ENCODE measurements at places on chromosomes 3 and 15.

- peak; percentile 62 for DNase-seq
These were observed 61.0 kb downstream of the TMEM44 start for GRCh38 chr3:194572143-194572789.

DNA sequence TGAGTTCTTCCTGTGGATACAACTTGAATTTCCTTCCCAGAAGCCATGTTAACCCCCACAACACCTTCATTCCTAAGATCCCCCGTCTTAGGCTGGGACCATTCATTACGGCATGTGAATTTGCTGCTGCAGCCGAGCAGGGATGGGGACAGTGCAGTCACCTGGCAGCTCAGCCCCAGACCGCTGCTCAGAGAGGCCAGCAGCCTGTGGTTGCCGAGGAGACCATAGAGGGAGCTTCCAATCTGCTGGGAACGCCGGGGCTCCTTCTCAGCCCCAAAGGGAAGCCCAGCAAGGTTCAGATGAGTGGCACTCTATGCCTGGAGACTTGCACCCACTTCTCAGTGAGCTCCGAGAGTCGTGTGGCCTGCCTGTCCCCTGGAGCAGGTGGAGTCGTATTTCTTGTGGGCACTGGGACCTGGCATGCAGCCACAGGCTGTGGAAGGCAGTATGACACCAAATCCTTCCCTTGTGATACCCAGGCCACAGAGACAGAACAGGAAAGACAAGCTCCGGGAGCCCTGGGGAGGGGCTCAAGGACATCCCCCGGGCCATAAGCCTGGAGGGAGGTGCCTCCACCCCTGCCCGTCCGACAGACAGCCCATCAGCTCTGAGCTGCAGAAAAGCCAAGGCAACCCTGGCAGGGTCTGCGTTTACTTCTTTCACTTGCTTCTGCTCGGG, 167.3 kb downstream of the FAM43A start:
- DNase-seq = no peak

DNA sequence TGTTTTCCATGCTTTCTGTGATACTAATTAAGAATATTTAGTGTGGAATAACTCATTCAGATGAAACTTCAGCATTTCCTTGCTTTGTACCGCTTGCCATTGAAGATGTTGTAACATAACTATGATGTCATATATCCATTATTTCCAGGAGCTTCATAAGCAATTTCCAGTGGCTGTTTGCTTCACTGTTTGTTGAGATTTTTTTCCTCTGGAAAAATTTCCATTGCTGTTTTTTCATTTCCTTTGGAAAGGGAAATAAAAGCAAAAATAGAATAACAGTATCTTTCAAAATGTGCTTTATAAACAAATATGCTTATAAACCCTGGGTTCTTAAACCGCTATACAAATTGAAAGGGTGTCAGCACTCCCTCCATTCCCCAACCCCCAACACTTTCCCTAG, 319.6 kb upstream of the SEMA6D start:
- DNase-seq = no peak

DNA sequence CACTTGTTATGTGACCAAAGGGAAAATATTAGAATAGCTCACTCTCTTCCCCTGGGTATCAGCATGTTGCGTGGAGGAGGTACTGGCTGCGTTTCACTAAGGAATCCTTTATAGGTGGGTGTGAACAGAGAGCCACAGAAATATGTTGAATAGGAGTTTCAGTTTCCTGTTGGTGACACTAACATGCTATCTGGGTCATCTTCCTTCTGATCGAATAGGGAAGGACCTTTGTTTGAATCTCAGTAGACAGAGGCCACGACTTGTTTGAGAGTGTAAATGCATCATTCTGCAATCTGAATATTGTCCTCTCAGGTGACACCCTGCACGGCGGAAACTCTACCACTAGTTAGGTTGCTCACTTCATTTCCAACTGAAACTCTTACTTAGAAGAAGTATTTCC, 157.9 kb upstream of the SLC2A2 start:
- no peak for DNase-seq

- DNase-seq = no peak
These were observed 162.8 kb upstream of the TOPAZ1 start for GRCh38 chr3:44078863-44079262.

- DNase-seq = no peak
These were observed 92.0 kb upstream of the GBE1 start for GRCh38 chr3:81853431-81853830.

DNA sequence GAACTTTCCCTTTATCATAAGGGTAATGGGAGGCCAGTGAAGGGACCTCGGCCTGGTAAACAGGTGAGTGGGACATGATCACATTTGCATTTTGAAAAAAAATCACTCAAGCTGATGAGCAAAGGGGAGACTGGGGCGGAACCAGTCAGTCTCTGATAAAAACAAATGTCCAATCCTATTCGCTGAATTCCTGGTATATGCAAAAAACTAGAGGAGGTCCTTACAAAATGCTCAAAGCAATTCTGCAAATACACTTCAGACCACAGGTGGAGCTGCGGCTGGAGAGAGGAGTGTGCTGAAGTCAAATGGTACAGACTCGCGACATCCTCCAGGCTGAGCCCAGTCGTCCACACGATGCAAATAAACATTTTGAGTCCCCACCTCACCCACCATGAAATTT, 166.7 kb downstream of the FOXP1 start:
- no peak for DNase-seq

- DNase-seq = peak; percentile 85
These were observed 170.2 kb upstream of the UMPS start for GRCh38 chr3:124559846-124560574.

DNA sequence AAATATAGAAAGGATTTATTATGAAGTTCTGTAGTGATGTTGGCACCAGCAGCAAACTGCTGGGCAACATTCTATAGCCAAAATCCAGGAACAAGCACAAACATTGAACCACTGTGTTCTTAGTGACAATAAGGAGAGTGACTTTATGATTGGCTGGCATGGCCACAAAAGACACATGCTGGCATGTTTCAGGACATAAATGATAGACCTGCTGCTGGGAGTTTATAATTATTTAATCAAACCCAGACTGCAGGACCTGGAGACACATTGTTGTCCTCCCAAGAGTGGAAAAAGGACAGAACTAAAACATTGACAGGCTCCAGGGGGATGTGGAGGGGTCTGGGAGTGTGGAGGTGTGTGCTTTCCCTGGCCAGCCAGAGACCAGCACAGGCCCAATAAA, 255.3 kb upstream of the LRTM1 start:
- no peak for DNase-seq

DNA sequence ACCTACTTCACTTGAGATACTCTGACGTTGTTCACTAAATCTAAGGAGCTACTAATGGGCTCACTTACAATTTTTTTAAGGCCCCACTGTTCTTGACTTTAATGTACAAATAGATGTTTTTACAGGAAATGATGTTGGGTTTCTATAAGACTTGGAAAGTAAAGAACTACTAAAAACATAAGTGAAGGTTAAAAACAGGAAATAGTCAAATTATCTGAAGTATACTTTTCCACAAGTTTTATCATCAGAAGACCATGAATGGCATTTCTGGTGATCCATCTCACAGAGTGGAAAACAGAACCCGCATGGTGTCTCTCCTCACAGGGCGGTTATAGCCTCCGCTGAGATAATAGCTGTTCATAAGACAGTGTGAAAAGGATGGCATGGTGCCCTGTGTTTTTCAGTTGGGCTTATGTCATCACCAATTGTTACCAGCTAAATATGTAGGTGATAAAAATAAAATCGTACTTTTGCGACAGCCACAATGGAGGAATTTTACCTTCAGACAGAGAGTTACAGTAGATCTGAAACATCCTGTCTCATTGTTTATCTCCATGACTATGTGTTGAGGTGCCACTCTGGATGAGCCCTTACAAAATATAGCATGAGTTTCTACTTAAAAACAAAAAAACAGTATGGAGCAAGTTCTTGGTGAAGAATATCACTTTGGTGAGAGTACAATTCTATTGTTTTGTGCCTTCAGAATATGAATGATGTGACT, 462.4 kb downstream of the RAP2B start:
- DNase-seq = no peak

DNA sequence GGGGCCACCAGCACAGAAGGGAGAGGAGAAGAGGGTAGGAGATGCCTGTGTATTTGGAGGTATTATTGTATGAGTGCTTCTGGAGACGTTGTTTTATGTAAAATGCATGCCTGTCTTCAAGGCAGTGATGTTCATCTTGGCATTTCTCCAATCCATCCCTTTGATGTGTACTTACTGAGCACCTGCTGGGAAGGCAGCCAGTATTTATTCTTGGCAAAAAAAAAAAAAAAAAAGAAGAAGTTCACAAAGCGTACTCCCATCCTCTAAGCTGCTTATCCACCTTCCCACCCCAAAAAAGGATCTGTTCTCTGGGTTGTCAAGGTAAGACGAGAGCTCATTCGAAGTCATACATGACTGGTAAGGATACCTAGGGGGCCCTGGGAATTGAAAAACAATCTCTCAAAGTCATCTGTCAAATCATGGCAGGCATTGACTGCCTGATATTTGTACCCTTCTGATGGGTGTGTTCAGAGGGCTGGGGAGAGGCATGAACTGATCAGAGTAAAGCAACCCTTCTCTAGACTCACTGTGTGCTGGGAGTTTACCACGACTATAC, 30.0 kb upstream of the SLC6A1 start:
- no peak for DNase-seq

- DNase-seq = no peak
These were observed 89.9 kb upstream of the MEF2A start for GRCh38 chr15:99475754-99476412.

GRCh38 chr15:51935466-51936104, 36.0 kb downstream of the LEO1 start:
- DNase-seq = no peak

GRCh38 chr3:48560648-48561018, 2.9 kb downstream of the UCN2 start:
- DNase-seq = no peak

DNA sequence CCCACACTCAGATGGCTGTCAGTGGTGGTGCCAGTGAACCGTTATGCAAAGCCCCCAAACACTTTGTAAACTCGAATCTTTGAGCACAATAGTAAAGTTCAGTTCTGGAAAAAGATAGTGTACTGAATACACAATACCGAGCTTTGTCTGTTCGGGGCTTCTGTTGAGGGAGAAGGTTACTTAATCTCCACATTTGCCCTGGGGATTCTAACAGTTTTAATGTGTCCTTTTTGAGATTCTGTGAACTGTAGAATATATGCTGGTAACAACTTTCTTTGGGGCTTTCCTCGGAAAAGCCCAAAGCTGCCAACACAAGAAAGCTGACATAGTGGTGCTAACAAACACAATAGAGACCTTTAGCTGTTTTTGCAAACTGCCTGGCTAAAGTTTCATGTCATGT, 686.5 kb downstream of the ROBO1 start:
- DNase-seq = no peak

DNA sequence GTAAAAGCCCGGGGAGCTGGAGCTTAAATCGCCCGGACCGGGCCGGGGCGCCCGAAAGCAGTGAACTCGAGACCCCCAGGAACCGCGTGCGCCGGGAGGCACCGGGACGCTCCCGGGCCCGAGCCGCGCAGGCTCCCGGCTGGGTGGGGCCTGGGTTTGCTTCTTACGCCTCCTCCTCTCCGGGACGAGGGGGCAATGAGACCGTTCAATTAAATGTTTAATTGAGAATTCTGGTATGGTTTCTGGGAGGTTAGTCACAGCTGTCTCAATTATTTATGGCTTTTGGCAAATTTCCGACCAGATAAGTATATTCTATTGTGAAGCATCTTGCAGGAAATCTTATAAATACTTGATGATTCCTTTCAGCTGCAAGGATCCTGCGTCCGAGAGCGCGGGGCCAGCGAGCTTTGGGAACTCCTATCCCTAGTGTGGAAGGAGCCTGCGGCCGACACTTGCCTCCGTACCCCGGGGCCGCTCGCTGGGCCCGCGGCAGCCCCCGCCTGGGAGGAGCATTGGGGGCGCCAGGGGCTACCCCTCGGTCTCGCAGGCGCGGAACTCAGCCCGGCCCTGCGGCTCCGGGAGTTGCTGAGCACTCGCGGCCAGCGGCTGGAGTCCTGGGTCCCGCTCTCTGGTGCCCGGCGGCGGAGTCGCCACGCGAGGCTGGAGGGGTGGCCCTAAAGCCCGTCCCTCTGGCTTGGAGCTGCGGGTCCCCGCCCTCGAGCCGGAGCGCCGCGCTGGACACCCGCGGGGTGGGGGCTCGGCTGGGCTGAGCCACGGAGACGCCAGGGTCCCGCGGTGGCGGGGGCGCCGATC, 10.3 kb downstream of the ISL2 start:
- no peak for DNase-seq

DNA sequence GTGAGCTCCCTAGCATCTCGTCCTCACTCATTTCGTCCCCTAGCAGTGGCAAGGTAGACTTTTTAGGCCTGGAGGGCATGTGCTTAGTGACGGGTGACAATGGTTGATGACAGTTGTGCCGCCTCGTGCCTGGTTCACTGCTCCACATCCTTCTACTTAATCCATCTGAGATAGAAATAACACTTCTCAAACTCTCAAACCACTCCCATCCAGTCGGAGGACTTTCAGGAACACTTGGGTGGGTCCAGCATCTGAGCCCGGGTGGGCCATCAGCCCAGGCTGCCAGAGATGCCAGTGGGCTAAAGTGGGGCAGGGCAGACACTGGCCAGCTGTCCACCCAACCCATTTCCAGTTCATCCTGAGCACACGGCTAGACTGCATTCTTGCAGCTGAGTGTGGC, 79.7 kb upstream of the SMAD3 start:
- no peak for DNase-seq

DNA sequence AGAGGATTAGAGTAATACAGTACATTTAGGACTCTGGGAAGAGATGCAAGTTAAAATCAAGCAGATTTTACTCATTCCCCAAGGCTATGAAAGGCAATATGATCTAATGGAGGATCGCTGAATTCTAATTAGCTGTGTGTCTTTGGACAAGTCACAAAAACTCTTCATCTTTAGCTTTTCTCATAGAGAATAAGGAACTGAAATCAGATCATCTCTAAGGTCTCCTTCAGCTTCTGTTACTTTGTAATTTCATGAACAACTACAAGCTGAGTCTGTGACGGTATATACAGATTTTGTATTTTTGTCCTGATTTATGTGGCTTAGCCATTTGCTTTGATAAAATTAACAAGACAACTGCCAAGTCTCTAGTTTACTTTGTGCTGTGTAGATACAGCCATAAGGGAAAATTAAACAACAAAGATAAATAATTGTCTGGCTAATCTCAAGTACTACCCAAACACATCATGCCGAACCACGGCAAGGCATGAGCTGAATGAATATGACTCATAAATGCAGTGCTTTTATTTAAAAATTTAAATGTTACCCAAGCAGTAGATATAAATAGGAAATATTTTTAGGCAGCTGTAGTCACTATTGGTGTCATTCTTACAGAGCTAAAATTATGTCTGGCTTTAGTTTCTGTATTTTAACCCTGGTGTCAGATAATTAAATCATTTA, 81.5 kb downstream of the GAP43 start:
- no peak for DNase-seq

All from adrenal gland (tissue), 19 donors.